ENCODE measurements at places on chromosomes 4 and X. TPM values are rescaled to one million over a fixed set of nuclear protein-coding genes. Genes with fewer than 3 reads are reported as not detected.

GRCh38 chr4:68076194-68076593 lies 53.5 kb downstream of the TMPRSS11F start:
- no peak overlapping the region for H3K4me3 ChIP-seq
- H3K36me3 ChIP-seq, result no peaks in the 10 kb centered on the region
- DNase-seq, result no peak
- no peaks in the 10 kb centered on the region for H3K27me3 ChIP-seq
- no peak overlapping the region for H3K27ac ChIP-seq
- no peaks in the 10 kb centered on the region for H3K4me1 ChIP-seq

DNA sequence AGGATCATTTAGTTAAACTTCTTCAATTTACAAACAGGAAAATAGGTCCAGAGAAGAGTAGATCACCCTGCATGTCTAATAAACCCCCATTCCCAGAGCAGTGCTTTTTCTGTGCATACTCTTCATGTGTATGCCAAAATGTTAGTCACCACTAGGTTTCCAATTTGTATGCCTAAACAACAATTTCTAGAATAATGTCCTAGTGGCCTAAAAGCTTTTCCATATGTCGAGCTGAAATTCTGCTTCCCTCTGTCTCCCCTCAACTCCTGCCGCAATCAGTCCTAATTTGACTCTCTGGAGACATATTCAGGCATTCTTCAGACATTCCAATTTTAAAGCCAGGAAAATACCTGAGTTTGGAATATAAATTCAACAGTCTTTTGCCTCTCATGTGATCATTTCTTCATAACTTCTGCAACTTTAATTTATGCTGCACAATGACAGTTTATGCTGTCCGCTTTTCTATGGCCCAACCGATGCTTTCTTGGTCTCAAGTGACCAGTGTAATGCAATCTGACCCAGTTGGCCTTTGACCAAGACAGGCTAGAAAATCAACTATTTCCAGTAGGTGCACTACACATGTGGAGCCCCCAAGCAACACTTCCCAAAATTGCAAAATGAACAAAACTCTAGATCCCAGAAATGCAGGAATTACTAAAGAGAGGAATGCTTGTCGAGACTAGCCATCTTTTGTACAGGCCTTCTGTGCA lies 122.9 kb upstream of the FMR1 start:
- no peaks in the 10 kb centered on the region for H3K36me3 ChIP-seq
- H3K4me3 ChIP-seq, result no peak overlapping the region
- H3K4me1 ChIP-seq, result no peaks in the 10 kb centered on the region
- no peaks in the 10 kb centered on the region for H3K27me3 ChIP-seq
- DNase-seq, result no peak
- no peak overlapping the region for H3K27ac ChIP-seq

GRCh38 chr4:13905543-13905942 lies 278.0 kb upstream of the BOD1L1 start:
- H3K4me3 ChIP-seq, result no peak overlapping the region
- no peak overlapping the region for H3K27ac ChIP-seq
- H3K36me3 ChIP-seq, result no peaks in the 10 kb centered on the region
- no peak for DNase-seq

GRCh38 chrX:12210971-12211370 lies 72.7 kb downstream of the FRMPD4 start:
- H3K4me1 ChIP-seq, result no peaks in the 10 kb centered on the region
- H3K4me3 ChIP-seq, result no peak overlapping the region
- DNase-seq, result no peak
- H3K36me3 ChIP-seq, result no peaks in the 10 kb centered on the region
- H3K27ac ChIP-seq, result no peak overlapping the region

- no peaks in the 10 kb centered on the region for H3K36me3 ChIP-seq
- DNase-seq, result no peak
- no peaks in the 10 kb centered on the region for H3K27me3 ChIP-seq
- no peak overlapping the region for H3K4me3 ChIP-seq
- H3K27ac ChIP-seq, result no peak overlapping the region
Observed at GRCh38 chr4:108110450-108110849, 58.3 kb downstream of the LEF1 start.

- no peak for DNase-seq
- H3K4me1 ChIP-seq, result no peaks in the 10 kb centered on the region
- no peak overlapping the region for H3K4me3 ChIP-seq
- H3K27me3 ChIP-seq, result no peaks in the 10 kb centered on the region
- no peaks in the 10 kb centered on the region for H3K36me3 ChIP-seq
- no peak overlapping the region for H3K27ac ChIP-seq
Observed at GRCh38 chr4:48439988-48440387, 43.2 kb upstream of the SLC10A4 start.

DNA sequence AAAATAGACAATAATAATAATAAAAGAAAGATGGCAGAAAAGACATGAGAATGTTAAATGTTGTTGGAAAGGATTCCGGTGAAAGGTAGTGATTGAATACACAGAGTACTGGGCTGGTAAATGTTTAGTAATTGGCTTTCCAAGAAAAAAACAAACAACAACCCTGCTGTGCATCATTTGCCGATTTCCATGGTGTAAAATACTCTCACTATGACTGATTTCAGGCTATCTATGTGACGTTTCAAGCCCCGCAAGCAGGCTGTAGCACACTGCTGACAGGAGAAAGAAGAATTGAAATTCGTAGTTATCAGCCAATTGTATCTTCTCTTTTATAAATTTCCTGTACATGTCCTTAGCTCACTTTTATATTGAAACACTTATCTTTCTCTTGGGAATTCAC lies 13.6 kb upstream of the SEPTIN6 start:
- H3K27me3 ChIP-seq, result no peaks in the 10 kb centered on the region
- H3K36me3 ChIP-seq, result no peaks in the 10 kb centered on the region
- no peak overlapping the region for H3K27ac ChIP-seq
- H3K4me3 ChIP-seq, result no peak overlapping the region

DNA sequence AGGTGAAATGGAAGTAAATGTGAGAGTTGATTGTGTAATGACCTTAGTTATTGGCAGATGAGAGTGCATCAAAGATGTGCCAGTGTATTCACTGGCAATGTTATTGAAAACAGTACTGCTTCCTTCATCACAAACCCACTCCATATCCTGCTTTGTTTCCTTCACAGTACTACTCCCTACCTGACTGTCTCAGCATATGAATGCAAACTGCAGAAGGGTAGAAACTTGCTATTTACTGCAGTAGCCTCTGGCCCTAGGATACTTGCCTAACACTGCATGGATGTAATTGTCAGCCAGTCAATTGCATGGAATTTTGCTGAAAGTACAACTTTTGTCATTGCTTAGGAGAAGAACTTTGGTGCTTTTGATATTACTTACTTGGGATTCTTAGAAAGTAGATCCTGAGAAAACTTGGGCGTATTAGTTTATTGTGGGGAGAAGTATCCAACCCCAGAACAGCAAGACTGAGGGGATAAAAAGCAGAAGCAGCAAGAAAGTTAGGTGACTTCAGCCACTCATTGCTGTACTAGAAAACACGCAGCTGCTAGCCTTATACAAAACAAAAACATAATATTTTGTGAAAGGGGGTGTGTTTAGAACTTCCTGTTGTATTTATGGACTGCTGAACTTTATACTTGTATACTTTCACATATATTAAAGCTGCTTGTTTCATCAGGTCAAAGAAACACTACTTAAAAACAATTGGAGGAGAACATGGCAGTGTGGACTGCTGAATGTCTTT lies 219.0 kb downstream of the CCNG2 start:
- no peak for DNase-seq
- H3K4me1 ChIP-seq, result no peaks in the 10 kb centered on the region
- no peaks in the 10 kb centered on the region for H3K36me3 ChIP-seq
- H3K27ac ChIP-seq, result no peak overlapping the region

DNA sequence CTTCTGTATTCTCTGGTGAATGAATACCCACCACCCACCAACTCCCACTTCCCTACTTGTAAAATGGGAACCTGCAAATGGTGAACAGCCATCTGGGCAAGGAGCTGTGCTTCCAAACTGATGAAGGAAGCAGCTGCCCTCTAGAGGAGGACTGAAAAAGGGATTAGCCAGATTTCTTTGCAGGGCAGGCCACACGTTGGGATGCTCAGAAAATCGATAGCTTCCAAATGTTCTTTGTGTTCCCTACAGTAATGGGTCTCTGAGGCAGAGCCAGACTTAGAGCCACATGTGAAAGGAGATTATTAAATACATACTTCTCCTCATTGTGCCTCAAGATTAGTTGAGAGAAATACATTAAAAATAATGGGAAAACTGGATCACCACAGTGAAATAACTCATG lies 39.3 kb upstream of the LPAR4 start:
- no peaks in the 10 kb centered on the region for H3K27me3 ChIP-seq
- no peaks in the 10 kb centered on the region for H3K36me3 ChIP-seq
- no peak overlapping the region for H3K27ac ChIP-seq
- H3K4me3 ChIP-seq, result no peak overlapping the region
- no peak for DNase-seq

- no peak overlapping the region for H3K4me3 ChIP-seq
- H3K36me3 ChIP-seq, result no peaks in the 10 kb centered on the region
- H3K4me1 ChIP-seq, result no peaks in the 10 kb centered on the region
Observed at GRCh38 chr4:13970349-13970748, 342.8 kb upstream of the BOD1L1 start.

DNA sequence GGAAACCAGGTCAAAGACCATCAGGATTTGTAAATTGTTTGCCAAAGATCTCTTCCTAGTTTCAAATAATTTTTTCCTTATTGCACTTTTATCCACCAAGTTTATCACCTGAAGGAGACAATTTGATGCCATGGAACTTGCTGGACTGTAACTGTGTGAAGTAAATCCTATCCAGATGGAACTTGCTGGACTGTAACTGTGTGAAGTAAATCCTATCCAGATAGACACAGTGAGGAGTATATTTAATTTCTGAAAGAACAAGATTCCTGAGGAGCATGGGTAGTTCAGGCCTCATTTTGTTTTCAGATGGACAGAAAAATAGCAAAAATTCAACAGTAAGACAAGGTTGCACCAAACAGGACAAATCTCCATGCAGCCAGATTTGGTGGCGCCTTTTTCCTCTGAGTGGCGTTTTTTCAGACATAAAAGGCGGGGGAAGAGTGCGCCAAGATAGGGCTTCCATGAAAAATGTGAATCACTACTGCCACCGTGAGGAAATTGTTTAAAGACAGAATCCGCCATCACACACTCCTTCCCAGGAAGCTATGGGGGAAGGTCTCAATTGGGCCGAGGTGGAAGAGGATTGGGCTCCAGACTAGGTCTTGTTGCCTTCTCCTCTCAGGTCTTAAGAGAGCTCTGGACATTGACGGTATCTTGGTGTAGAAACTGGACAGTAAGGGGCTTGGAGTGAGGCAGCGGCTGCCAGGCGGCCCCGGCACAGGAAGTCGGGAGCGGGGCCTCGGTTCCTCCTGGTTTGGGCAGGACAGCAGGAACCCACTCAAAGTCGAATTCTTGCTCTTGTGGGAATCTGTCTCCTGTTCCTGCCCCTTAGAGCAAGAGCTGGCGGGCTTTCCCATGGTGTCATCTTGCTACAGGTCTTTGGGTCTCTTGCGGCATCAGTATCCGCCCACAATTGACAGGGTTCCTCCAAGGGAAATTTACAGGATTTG lies 234.7 kb downstream of the OR13H1 start:
- DNase-seq, result no peak
- no peak overlapping the region for H3K4me3 ChIP-seq
- no peak overlapping the region for H3K27ac ChIP-seq
- no peaks in the 10 kb centered on the region for H3K27me3 ChIP-seq

DNA sequence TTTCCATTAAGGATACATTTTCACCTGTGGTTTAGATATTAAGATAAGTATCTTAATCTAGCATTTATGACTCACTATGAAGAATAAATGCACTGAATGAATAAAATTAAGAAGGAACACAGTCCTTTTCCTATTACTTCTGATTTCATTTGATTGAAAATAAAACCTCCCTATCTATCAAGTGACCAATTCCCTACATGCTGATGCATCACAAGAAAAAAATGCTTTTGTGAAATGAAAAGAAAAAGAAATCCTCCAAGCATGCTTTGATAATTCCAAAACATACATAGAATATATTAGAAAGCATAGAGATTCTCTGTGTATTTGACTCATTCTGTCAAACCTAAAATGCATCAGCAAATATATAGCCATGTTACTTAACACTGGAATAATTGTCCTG lies 37.1 kb downstream of the PCDH10 start:
- no peaks in the 10 kb centered on the region for H3K36me3 ChIP-seq
- H3K27me3 ChIP-seq, result no peaks in the 10 kb centered on the region
- no peak for DNase-seq

GRCh38 chrX:1418901-1419544 lies 27.1 kb upstream of the SLC25A6 start:
- no peak overlapping the region for H3K27ac ChIP-seq
- peaks cover 28% of the 10 kb centered on the region for H3K36me3 ChIP-seq
- H3K4me3 ChIP-seq, result no peak overlapping the region
- no peaks in the 10 kb centered on the region for H3K4me1 ChIP-seq

- no peaks in the 10 kb centered on the region for H3K27me3 ChIP-seq
- no peaks in the 10 kb centered on the region for H3K36me3 ChIP-seq
- no peak overlapping the region for H3K4me3 ChIP-seq
- H3K27ac ChIP-seq, result no peak overlapping the region
Observed at GRCh38 chr4:129883996-129884395, 788.0 kb downstream of the C4orf33 start.

DNA sequence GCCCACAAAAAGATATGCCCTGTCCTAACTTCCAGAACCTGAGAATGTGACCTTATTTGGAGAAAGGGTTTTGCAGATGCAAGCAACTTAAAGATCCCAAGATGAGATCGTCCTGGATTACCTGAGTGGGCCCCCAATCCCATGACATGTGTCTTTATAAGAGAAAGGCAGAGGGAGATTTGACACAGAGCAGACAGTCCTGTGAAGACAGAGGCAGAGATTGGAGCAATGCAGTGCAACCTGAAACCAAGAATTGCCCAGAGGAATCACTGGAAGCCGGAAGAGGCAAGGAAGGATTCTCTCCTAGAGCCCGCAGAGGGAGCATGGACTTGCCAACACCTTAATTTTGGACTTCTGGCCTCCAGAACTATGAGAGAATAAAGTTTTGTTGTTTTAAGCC lies 171.5 kb downstream of the SMIM20 start:
- peaks cover 10% of the 10 kb centered on the region for H3K4me1 ChIP-seq
- no peaks in the 10 kb centered on the region for H3K36me3 ChIP-seq
- H3K27ac ChIP-seq, result no peak overlapping the region
- H3K4me3 ChIP-seq, result no peak overlapping the region

DNA sequence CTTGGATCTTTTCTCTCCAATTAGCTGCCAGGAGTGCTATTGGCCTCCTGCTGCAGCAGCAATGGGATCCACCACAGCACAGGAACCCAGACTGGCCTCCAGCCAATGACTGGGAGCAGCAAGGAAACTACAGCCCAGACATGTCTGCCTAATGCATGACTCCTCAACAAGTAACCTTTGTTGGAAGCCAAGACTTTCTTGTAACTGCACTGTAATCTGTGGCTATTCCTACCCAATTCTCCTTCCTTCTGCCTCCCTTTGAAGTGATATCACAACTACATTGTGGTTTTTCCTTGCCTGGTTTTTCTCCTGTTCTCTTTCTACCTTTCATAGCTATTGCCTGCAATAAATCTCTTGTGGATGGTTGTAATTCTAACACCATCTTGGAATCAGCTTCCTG lies 39.8 kb downstream of the SNCA start:
- H3K4me3 ChIP-seq, result no peak overlapping the region
- H3K27ac ChIP-seq, result no peak overlapping the region
- no peaks in the 10 kb centered on the region for H3K27me3 ChIP-seq
- DNase-seq, result no peak

AVPR2 gene
- total RNA-seq, result 3.0 TPM

NAAA gene
- 24.1 TPM for total RNA-seq

FMR1NB gene
- not detected for total RNA-seq

TMPRSS11F gene
- total RNA-seq, result not detected

ZXDA gene
- 5.5 TPM for total RNA-seq

PLAC8 gene
- 81.7 TPM for total RNA-seq

VCX2 gene
- not detected for total RNA-seq

TMEM271 gene
- total RNA-seq, result not detected

Data from upper lobe of right lung (tissue), 1 donor.